ENCODE measurements at places on chromosomes 2 and 18.

DNA sequence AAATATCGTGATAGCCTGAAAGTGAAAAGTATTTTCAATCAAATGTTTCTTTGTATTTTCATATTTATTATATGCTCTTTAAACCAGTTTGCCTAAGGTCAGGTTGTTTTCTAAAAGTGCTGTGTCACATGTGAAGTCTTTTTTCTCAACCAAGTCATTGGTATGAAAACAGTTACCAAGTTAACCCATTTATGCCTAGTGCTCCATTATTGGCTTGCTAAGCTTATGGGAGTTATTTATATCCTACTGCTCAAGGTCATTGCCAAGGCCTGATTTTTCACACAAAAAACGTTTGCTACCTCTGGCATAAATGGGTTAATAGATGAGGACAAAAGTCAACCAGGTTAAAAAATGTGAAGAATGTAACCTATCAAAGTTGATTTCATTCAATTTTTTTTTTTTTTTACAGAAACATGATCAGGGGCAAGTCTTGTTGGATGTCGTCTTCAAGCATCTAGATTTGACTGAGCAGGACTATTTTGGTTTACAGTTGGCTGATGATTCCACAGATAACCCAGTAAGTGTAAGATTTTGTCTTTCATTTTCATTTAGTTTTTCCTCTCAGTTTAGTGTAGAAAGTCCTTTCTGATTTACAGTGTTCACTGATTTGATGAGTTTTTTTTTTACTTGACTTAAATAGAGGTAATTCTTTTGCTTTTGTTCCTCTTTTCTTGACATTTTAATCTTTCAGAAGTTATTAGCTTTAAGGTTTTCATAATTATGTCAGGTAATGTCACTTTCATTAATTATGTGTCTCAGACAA lies 102.6 kb downstream of the PTPN4 start:
- no peak for DNase-seq

DNA sequence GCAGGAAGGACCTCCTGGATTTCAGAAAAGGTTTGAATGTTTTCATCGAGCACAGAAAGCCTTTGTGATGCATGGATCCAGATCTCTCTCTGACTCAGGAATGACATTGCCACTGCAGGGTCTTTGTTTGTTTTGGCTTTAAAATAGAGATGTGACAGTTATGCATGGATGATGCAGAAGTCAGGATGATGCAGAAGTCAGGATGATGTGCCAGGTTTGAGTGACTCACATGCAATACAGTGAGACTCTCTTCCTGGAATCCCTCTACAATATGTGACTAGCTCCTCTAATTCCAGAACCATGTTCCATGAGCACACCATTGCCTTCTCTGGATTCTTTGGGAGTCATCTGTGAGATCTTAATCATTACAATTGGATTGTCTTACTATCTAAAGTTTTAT lies 177.9 kb upstream of the RAB6C start:
- DNase-seq: no peak

DNA sequence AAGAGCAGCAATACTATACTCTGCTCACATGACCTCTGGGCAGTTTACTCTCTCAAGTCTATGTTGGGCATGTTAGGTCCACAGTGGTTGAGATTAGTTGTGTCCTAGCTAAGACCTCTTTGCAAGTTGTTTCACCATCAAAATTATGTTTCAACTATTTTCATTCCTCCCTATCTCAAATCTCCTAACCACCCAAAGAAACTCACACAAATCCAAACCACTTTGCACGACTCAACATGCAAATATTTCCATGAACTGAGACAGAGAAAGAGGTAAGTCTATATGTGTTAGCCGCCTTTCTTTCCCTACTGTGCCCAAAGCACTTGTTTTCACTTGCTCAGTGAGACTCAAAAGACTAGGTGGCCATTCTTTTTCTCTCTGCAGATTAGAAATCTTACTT lies 546.8 kb downstream of the TNS1 start:
- no peak for DNase-seq

DNA sequence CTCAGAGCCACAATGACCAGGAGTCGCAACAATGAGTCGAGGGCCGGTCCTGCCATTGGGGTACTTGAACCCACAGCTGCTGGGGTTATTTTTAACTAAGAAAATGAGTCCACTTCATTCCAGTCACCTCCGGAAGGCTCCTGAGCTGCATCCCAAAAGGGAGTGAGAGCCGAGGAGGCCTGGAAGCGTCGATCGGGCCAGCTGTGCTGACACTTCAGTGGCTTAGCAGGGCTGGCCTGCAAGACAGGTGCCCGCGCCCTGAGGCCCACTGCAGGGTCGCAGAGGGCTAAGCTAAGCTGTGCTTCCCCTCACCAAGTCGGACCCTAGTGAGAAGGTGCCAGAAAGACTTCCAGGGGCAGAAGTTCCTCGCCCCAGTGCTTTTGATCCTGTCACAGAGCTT lies 21.1 kb downstream of the TBC1D8 start:
- no peak for DNase-seq

DNA sequence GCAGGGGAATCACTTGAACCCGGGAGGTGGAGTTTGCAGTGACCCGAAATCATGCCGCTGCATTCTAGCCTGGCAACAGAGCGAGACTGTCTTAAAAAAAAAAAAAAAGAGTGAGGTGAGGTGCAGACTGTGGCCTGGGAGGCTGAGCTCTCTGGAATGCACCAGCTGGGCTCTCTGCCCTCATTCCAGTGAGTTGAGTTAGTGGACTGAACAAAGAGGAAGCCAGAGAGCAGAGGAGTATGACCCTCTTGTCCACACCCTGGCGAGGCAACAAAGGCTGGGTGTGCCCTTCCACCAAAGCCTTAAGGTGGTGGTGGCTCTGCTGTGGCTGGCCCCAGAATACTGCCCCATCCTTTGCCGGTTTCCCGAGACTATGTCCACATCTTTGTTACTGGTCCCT lies 71.3 kb upstream of the ACKR3 start:
- DNase-seq: no peak

GRCh38 chr18:6610466-6610865 lies 119.0 kb upstream of the ARHGAP28 start:
- DNase-seq: no peak

- DNase-seq: no peak
Measured at GRCh38 chr2:140600116-140600515, 1530.7 kb downstream of the LRP1B start.

- DNase-seq: no peak
Measured at GRCh38 chr2:187349326-187349944, 98.6 kb downstream of the CALCRL start.

GRCh38 chr2:134660626-134661402 lies 58.0 kb downstream of the TMEM163 start:
- no peak for DNase-seq

GRCh38 chr2:130972410-130972809 lies 120.8 kb downstream of the FAM168B start:
- no peak for DNase-seq

- DNase-seq: no peak
Measured at GRCh38 chr2:232875256-232876121, 5.4 kb downstream of the SNORC start.

DNA sequence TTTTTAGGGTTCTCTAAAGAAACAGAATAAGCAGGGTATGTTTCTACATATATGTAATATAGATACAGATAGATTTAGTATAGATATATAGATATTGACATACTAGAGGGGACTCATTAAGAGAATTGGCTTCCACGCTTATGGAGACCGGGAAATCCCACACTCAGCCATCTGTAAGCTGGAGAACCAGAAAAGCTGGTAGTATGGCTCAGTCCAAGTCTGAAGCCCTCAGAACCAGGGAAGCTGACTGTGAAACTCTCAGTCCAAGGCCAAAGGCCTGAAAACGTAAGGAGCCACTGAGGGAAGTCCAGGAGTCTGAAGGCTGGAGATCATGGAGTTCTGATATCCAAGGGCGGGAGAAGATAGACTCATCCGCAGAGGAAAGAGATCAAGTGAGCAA lies 441.3 kb upstream of the CDH20 start:
- no peak for DNase-seq

- no peak for DNase-seq
Measured at GRCh38 chr18:23238152-23238531, 102.9 kb downstream of the CABLES1 start.

- DNase-seq: no peak
Measured at GRCh38 chr2:18456026-18456425, 104.4 kb downstream of the RDH14 start.

- no peak for DNase-seq
Measured at GRCh38 chr2:227655454-227655853, 11.2 kb upstream of the SCYGR5 start.

DNA sequence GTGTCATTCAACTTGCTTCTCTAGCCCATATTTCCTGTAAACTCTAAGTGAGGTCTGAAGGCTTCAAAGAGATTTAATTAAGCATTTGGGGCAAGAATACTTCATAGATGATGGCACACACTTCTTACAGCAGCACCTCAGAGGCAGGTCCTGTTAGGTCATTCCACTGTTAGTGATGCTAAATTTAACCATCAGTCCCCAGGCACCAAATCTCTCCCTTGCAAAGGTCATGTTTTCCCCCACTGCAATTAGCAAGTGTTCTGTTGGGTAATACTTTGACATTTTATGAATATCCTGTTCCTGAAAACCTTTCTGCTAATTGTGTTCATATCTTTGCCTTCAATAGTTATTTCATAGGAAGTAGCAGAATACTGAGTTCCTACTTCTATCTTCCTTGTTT lies 117.0 kb downstream of the STK39 start:
- no peak for DNase-seq

- no peak for DNase-seq
Measured at GRCh38 chr2:127413782-127414637, 4.2 kb upstream of the PROC start.

- DNase-seq: no peak
Measured at GRCh38 chr18:24395049-24395795, 2.4 kb downstream of the OSBPL1A start.

DNA sequence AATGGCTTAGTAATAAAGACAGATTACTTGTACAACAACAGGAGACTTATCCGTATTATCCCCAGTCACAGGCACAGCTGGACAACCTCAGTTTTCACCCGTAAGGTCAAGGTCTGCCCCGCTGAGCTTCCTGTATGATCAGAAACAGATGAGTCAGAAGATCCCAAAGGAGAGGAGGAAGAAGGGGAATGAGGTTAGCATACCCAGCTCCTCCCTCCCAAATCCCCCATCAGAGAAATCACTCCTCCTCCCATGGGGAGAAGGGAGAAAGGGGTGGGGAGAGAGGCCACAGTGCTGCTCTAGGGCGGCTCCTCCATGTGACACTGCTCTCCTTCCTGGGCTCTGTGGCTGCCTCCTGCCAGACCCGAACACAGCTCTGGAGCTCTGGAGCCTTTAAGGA lies 53.8 kb upstream of the SPTBN1 start:
- no peak for DNase-seq

GRCh38 chr2:152097801-152098495 lies 896 bp downstream of the CACNB4 start:
- DNase-seq: peak; percentile 6

DNA sequence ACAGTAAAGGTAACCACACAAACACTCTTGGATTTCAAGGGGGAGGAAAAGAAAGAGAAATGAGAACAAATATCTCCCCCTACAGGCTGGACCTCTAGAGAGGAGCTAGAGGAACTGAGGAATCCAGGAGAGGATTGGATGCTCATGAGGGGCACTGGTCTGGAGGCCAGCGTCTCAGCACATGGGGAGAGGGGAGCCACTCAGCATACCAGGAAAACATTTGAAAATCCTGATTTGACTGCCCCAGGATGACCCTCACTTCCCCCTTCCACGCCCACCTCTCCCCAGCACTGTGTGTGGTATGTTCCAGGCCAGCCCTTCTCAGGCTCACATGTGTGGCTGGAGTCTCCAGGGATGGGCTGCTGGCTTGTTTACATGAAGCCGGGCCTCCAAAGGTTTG lies 396.8 kb upstream of the ID2 start:
- no peak for DNase-seq

GRCh38 chr2:10226038-10226724 lies 76.5 kb upstream of the HPCAL1 start:
- DNase-seq: no peak

DNA sequence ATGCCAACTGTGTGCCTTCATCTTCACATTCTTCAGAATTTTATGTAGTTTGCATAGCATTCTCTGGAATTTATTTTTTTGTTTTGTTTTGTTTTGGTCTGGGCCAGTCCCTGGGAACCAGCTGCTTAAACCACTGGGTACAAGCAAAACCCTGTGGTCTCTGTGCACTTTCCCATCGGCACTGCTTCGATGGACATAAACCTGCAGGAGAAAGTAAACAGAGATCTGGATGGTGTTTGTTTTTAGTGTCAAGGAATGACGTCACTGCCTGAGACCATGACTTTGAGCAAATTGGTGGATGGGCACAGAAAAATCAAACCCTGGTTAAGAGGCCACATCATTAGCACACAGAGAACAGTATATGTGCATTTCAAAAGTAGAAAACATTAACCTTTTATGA lies 64.7 kb upstream of the RASGRP3 start:
- no peak for DNase-seq

- DNase-seq: no peak
Measured at GRCh38 chr2:178241844-178242551, 47.7 kb downstream of the OSBPL6 start.

- DNase-seq: no peak
Measured at GRCh38 chr2:236503583-236503982, 66.0 kb upstream of the ACKR3 start.

DNA sequence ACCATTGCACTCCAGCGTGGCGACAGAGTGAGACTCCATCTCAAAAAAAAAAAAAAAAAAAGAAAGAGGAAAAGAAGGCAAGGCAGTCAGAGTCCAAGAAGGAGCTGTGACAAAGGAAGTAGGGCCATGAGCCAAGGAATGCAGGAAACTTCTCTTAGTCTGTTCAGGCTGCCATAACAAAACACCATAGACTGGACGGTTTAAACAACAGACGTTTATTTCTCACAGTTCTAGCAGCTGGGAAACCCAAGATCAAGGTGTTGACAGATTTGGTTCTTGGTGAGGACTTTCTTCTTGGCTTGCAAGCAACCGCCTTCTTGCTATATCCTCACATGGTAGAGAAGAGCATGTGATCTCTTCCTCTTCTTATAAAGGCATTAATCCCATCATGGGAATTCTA lies 13.1 kb upstream of the SUMO1 start:
- no peak for DNase-seq

- no peak for DNase-seq
Measured at GRCh38 chr2:171201271-171201670, 40.6 kb upstream of the TLK1 start.

DNA sequence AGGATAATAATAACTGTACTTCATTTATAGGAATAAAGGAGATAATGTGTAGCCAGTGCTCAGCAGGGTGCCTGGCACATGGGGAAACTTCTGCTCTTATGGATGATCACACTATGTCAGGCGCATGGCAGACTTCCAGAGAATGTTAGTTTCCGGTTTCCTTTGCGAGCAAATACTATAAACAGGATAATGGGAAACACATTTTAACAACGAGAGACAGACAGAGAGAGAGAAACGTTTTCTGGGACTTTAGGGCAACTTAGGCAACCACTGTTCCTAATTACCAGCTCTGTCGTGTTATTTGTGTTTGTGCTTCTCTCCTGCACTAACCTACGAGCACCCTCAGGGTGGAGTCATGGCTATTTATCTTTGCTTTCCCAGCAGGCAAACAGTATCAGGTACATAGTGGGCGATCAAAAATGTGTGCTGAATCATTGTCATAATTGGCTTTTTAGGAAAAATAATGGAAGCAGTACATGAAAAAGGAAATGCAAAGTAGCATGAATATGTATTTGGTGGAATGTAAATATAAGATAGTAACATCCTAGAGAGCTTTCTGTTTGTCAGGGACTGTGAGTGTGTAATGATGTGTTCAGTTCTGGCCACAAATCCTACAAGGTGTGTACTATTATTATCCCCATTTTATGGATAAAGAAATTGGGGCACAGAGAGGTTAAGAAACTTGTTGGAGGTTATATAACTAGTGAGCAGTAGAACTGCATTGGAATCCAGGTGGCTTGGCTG lies 36.8 kb upstream of the IGFBP2 start:
- DNase-seq: no peak

GRCh38 chr2:132873738-132874137 lies 203.7 kb upstream of the LYPD1 start:
- no peak for DNase-seq

Measured in stimulated activated naive CD8-positive, alpha-beta T cell treated with anti-CD3 and anti-CD28 coated beads, Interleukin-15, Interleukin-2, amounts not matched to agents 100 U/mL and 50 U/mL, for 24 hours (primary cell).